ENCODE measurements at places on chromosomes 13 and 19.

DNA sequence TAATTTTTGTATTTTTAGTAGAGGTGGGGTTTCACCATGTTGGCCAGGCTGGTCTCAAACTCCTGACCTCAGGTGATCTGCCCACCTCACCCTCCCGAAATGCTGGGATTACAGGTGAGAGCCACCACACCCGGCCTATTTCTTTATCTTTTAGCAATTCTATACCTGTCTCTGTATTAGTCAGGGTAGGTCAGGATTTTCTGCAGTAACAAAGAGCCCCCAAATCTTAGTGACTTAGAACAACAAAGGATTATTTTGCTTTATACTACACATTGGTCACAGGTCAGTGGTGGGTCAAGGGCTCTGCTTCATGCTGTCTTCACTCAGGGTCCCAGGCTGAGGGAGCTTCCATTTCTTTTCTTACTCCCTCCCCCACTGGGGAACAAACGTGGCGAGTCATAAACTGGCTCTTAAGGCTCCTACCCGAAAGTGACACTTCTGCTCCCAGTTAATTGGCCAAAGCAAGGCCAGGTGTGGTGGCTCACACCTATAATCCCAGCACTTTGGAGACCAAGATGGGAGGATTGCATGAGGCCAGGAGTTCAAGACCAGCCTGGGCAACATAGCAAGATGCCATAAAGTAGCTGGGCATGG lies 6.8 kb downstream of the ITPKC start:
- no peaks in the 10 kb centered on the region for H3K27me3 ChIP-seq
- H3K4me1 ChIP-seq = no peaks in the 10 kb centered on the region
- H3K36me3 ChIP-seq = peaks cover 8% of the 10 kb centered on the region
- no peak for DNase-seq
- H3K27ac ChIP-seq = no peak overlapping the region

DNA sequence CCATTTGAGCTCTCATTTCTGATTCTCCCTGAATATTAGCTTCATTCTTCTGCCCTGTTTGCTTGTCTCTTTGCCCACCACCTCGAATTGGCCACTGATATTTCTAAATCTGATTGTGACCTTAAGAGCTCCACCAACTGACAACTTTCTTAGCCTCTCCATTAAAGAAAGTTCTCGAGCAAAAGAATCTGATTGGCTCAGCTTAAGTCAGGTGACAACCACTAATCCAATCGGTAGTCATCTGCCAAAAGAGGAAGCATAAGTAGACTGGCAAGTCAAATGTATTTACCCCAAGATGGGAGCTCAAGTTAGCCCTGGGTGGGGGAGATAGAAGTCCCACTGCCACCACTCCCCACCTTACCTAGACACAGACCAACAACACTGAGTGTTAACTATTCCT lies 41.5 kb downstream of the NOTCH3 start:
- DNase-seq = no peak
- peaks cover 42% of the 10 kb centered on the region for H3K36me3 ChIP-seq
- no peaks in the 10 kb centered on the region for H3K4me1 ChIP-seq
- H3K27me3 ChIP-seq = no peaks in the 10 kb centered on the region
- no peak overlapping the region for H3K27ac ChIP-seq

- H3K4me1 ChIP-seq = no peaks in the 10 kb centered on the region
- DNase-seq = no peak
- no peak overlapping the region for H3K27ac ChIP-seq
Measured at GRCh38 chr13:24706886-24707585, 26.8 kb downstream of the ATP12A start.

DNA sequence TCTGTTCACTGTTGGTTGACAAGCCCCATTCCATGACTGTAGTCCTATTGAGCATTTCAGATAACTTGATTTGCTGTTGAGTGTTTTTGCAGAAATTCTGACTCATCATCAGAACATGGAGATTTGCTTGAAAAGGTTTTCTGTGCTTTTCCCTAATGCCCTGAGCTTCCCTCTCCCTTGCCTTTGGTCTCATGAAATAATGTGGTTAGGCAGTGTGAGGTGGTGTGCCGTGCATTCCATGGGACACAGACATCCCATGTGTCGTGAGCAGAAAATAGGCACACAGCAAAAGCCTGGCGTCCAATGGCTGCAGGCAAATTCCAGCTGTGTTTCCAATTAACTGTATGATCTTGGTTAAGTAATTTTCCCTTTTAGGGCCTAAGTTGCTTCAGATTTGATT lies 197.4 kb downstream of the DLEU7 start:
- no peaks in the 10 kb centered on the region for H3K36me3 ChIP-seq
- H3K4me3 ChIP-seq = no peak overlapping the region
- DNase-seq = no peak
- no peaks in the 10 kb centered on the region for H3K4me1 ChIP-seq

GRCh38 chr13:110856942-110857835 lies 57.7 kb downstream of the ANKRD10 start:
- H3K36me3 ChIP-seq = no peaks in the 10 kb centered on the region
- no peak overlapping the region for H3K4me3 ChIP-seq
- H3K27me3 ChIP-seq = no peaks in the 10 kb centered on the region
- DNase-seq = no peak
- no peak overlapping the region for H3K27ac ChIP-seq

- no peak overlapping the region for H3K4me3 ChIP-seq
- H3K27me3 ChIP-seq = no peaks in the 10 kb centered on the region
- peaks cover 3% of the 10 kb centered on the region for H3K36me3 ChIP-seq
- H3K27ac ChIP-seq = peak overlapping the region; percentile 72
Measured at GRCh38 chr13:84653915-84654534, 771.8 kb upstream of the SLITRK1 start.

- H3K27ac ChIP-seq = no peak overlapping the region
- no peak overlapping the region for H3K4me3 ChIP-seq
- no peaks in the 10 kb centered on the region for H3K27me3 ChIP-seq
- no peak for DNase-seq
- H3K36me3 ChIP-seq = no peaks in the 10 kb centered on the region
Measured at GRCh38 chr13:38590796-38591507, 95.9 kb upstream of the FREM2 start.

DNA sequence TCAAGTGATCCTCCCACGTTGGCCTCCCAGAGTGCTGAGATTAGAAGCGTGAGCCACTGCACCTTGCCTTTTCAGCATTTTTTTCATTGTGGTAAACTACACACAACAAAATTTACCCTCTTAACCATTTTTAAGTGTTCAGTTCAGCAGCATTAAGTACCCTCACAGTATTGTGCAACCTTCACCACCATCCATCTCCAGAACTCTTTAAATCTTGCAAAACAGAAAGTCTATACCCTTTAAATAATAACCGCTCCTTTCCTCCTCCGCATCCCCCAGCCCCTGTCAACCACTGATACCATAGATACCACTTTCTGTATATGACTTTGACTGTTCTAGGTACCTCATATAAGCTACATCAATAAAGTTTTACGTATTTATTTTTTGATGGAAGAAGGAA lies 20.8 kb upstream of the CASP14 start:
- no peaks in the 10 kb centered on the region for H3K36me3 ChIP-seq
- no peaks in the 10 kb centered on the region for H3K27me3 ChIP-seq
- H3K4me1 ChIP-seq = no peaks in the 10 kb centered on the region
- no peak for DNase-seq

Measured in H1 (cell line).